ENCODE measurements at places on chromosomes 4 and X. TPM values are rescaled to one million over a fixed set of nuclear protein-coding genes. Genes with fewer than 3 reads are reported as not detected.

The HGFAC gene
- total RNA-seq: 2.4 TPM

The HPGD gene
- 14.6 TPM for total RNA-seq

The UGT8 gene
- total RNA-seq: 4.1 TPM

The MAGEA2 gene
- total RNA-seq: 3.5 TPM

The HHIP gene
- 0.46 TPM for total RNA-seq

The USP46 gene
- total RNA-seq: 32.4 TPM

GRCh38 chr4:6250235-6250983 lies 19.2 kb upstream of the WFS1 start:
- peak; percentile 60 for DNase-seq
- H3K4me3 ChIP-seq: no peak overlapping the region
- peaks cover 2% of the 10 kb centered on the region for H3K27me3 ChIP-seq
- no peaks in the 10 kb centered on the region for H3K36me3 ChIP-seq
- H3K4me1 ChIP-seq: peaks cover 3% of the 10 kb centered on the region
- H3K27ac ChIP-seq: no peak overlapping the region

DNA sequence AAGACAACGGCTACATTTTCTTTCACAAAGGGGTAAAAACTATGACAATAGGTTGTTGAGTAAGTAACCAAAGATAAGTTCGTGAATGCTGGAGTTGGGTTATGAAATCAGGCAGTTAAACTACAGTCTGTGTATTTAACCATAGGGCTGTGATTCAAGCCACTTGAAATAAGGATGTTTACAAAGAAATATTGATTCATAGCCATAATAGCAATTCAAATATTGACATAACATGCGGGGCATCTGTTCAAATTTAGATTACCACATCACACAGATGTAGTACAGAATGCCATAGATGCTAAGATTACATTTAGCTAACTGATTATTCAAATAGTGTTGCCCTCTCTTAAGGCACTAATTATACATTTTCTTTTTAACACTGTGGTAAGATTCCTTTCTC lies 364.1 kb downstream of the FSTL5 start:
- H3K4me1 ChIP-seq: no peaks in the 10 kb centered on the region
- no peaks in the 10 kb centered on the region for H3K27me3 ChIP-seq

GRCh38 chr4:158998624-158999023 lies 104.3 kb upstream of the RAPGEF2 start:
- H3K27ac ChIP-seq: no peak overlapping the region
- DNase-seq: no peak

DNA sequence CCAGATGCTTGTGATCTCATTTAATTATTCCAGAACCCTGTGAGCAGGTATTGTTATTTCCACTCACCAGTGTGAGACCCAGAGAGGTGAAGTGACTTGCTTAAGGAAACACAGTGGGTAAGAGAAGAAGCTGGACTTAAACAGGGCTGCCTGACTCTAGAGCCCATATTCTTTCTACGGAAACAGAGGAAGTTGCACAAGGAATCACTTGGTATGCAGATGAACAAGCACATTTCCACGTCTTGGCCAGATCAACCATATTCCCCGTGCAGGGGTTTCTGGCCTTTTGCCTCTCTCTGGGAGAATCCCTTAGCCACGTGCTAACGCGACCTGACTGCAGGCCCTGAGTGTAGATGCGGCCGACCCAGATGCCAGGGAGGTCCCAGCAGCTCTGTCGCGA lies 195.5 kb upstream of the ATP6AP2 start:
- no peak for DNase-seq
- H3K36me3 ChIP-seq: no peaks in the 10 kb centered on the region
- no peak overlapping the region for H3K4me3 ChIP-seq
- peaks cover 4% of the 10 kb centered on the region for H3K4me1 ChIP-seq

GRCh38 chr4:170849969-170850368 lies 760.2 kb upstream of the AADAT start:
- no peak overlapping the region for H3K27ac ChIP-seq
- no peaks in the 10 kb centered on the region for H3K36me3 ChIP-seq
- H3K27me3 ChIP-seq: no peaks in the 10 kb centered on the region
- no peak overlapping the region for H3K4me3 ChIP-seq
- DNase-seq: no peak

GRCh38 chr4:184994010-184994622 lies 24.2 kb upstream of the HELT start:
- DNase-seq: no peak
- H3K27me3 ChIP-seq: no peaks in the 10 kb centered on the region
- no peak overlapping the region for H3K4me3 ChIP-seq
- no peaks in the 10 kb centered on the region for H3K36me3 ChIP-seq

DNA sequence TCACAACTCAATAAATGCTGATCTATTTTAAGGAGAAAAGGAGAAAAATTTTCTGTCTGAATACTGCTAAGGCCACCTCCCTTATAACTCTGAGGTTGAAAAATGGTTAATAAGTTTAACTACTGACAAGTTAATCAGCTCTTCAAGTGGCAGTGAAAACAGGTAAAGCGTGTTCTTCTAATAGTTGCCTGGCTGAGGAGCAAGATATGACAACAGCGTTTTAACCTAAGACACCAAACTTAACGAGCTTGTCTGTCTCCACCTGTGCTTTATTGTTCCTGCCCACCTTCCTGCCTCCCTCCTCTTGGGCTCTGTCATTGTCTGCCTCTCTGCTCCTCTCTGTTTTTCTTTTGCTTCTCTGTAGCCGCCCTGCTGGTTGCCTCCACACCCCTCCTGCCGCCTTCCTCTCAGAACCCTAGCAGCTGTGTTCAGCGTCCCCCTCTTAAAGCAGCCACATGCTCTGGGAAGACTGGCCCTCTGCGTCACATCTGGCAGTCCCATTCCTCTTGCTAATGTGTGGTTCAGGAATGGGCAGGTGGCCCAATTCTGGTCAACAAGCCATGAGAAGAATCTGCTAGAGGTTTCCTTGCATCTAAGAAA lies 4.3 kb upstream of the TSPAN5 start:
- H3K27ac ChIP-seq: peak overlapping the region; percentile 72
- no peak for DNase-seq
- H3K36me3 ChIP-seq: peaks cover 2% of the 10 kb centered on the region
- H3K4me3 ChIP-seq: no peak overlapping the region
- peaks cover 30% of the 10 kb centered on the region for H3K4me1 ChIP-seq
- H3K27me3 ChIP-seq: peaks cover 13% of the 10 kb centered on the region

- no peaks in the 10 kb centered on the region for H3K27me3 ChIP-seq
- H3K36me3 ChIP-seq: no peaks in the 10 kb centered on the region
- no peak overlapping the region for H3K4me3 ChIP-seq
- no peak overlapping the region for H3K27ac ChIP-seq
- peaks cover 4% of the 10 kb centered on the region for H3K4me1 ChIP-seq
Observed at GRCh38 chr4:53055274-53055673, 193.2 kb downstream of the RASL11B start.

DNA sequence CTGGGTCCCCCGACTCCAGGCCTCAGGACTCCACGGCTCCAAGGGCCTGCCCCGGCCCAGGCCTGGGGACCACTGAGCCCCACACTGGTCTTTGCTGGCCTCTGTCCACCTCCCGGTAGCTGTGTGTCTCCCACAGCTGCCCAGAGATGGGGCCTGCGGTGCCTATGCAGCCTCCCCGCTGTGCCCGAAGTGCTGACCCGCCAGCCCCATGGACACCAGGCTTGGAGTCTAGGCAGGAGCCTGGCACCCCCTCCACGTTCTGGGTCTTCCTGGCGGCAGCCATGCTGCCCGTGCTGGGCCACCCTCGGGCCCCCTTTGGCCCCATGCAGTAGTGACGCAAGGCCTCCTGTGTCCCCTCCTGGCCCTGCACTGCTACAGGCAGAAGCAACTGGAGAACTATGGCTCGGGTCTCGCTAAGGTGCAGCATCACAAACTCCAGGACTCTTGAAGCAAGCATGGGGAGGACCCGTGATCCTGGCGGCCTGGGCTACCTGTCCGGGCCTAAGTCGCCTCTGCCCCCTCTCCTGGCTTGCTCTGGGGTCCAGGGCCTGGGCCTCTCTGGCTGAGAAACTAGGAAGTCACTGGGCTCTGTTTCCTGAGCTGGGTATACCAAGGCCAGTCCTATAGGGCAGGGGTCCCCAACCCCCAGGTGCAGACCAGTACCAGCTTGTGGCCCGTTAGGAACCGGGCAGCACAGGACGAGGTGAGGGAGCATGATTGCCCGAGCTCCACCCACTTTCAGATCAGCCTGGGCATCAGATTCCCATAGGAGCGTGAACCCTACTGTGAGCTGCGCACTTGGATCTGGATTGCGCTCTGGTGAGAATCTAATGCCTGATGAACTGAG lies 917 bp downstream of the MYL5 start:
- H3K27me3 ChIP-seq: peaks cover 20% of the 10 kb centered on the region
- peaks cover 14% of the 10 kb centered on the region for H3K36me3 ChIP-seq
- DNase-seq: peak; percentile 24
- no peak overlapping the region for H3K27ac ChIP-seq
- H3K4me1 ChIP-seq: peaks cover 7% of the 10 kb centered on the region
- H3K4me3 ChIP-seq: peak overlapping the region; percentile 81

GRCh38 chr4:106287353-106287969 lies 28.5 kb downstream of the TBCK start:
- H3K36me3 ChIP-seq: peaks cover 3% of the 10 kb centered on the region
- H3K27ac ChIP-seq: peak overlapping the region; percentile 94
- no peaks in the 10 kb centered on the region for H3K27me3 ChIP-seq
- no peak overlapping the region for H3K4me3 ChIP-seq

DNA sequence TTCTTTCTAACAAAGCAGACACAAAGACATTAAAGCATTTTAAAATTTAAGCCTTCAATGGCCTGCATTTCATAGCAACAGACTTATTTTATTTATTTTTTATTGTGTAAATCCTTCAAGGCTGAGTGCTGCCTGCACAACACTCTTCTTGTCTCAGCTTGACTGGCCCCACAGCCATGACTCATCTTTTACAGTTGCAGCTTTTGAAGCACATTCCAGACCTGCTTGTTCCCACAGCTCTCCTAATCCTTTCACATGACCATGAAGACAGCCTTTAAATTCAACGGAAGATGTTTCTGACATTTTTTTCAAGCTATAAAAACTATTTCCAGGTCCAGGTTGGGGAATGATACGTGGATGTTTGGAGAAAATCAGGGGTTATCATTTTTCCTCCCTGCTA lies 276.9 kb upstream of the TACR3 start:
- H3K36me3 ChIP-seq: no peaks in the 10 kb centered on the region
- H3K4me1 ChIP-seq: peaks cover 2% of the 10 kb centered on the region
- H3K4me3 ChIP-seq: no peak overlapping the region
- H3K27ac ChIP-seq: no peak overlapping the region

DNA sequence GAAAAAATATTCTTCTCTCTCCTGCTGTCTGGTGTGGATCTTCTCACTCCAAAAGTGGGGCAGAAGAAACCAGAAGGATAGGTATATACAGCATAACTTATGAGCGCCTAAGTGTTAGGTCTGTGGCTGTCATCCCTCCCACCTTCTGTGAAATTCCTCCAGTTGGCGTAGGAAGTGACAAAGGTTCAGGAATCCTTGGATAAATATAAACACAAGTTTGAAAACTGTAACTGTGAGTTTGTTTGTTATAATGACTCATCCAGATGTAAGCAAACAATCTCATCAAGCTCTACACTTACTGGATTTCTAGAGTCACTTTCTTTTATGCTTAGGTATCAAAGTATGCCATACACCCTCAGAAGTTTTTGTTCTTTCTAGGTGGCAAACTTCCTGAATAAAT lies 405.2 kb downstream of the FAT4 start:
- no peaks in the 10 kb centered on the region for H3K27me3 ChIP-seq
- no peak overlapping the region for H3K27ac ChIP-seq
- no peaks in the 10 kb centered on the region for H3K4me1 ChIP-seq

DNA sequence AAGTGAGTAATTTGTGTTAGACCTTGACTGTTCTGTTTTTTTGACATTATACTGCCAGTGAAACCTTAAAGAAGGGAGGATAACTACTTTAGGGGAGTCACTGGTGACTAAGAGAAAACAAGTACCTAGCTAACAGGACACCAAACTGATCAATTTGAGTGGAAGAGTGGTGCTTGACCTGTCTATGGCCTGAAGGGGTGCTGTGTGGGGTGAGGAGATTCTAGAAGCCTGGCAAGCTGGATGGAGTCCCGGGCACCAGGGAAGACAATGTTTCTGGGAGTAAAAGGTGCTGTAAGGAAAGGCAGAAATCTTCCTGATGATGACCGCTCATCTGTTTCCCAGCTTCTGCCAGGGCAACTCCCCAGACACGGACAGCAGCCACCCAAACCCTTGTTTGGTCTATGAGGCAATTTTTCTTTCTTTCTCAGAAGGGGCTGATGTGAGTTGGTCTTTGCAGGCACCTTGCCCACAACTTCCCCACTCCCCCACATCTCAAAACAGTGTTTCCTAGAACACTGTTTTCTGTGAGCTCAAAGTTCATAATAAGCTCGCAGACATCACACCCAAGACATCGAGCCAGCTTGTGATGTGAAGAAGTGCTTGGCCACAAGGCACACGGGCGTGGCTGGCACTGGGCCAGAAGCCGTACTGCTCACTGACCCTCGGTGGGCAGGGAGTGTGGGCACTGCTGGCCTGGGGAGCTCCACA lies 4.6 kb downstream of the TXK start:
- no peak overlapping the region for H3K4me3 ChIP-seq
- no peaks in the 10 kb centered on the region for H3K4me1 ChIP-seq
- DNase-seq: no peak
- H3K36me3 ChIP-seq: no peaks in the 10 kb centered on the region
- H3K27me3 ChIP-seq: no peaks in the 10 kb centered on the region
- no peak overlapping the region for H3K27ac ChIP-seq

DNA sequence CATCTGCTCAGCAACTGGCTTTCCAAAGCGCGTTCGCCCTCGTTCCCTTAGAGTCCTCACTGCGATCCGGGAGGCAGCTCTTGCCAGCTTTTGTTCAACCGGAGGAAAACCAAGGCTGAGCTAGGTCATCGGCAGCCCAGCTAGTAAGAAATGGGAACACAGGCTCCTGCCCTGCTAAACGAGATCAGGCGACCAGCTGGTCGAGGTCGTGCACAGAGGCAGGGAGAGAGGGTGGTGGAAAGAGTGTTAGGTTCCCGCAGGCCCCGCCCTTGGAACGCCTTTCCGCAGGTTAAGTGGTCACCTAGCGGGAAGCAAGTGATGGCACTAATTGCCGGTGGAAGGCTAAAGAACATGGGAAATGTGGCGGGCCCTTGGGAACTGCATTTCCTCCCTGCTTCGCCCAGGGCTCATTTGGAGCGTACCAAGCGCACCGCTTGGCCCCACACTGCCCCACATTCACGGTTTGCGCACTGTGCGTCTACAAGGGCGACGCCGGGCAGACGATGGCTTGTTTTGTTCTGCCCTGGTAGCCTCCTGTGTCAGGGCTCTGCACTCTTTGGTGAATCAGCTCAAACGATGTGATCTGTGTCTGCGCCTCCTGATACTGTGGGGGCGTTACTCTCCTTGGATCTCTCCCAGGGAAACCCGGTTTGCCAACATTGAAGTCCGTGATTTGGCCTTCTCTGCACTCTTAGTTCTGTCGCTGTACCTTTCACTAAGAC lies 7.2 kb upstream of the PRDM8 start:
- H3K27me3 ChIP-seq: peaks cover 54% of the 10 kb centered on the region
- peak; percentile 16 for DNase-seq
- H3K4me3 ChIP-seq: peak overlapping the region; percentile 12
- H3K27ac ChIP-seq: no peak overlapping the region
- H3K4me1 ChIP-seq: peaks cover 41% of the 10 kb centered on the region

GRCh38 chr4:82776925-82777542 lies 21.6 kb downstream of the SCD5 start:
- no peak overlapping the region for H3K27ac ChIP-seq
- DNase-seq: no peak
- no peak overlapping the region for H3K4me3 ChIP-seq
- H3K36me3 ChIP-seq: no peaks in the 10 kb centered on the region
- peaks cover 6% of the 10 kb centered on the region for H3K27me3 ChIP-seq
- H3K4me1 ChIP-seq: no peaks in the 10 kb centered on the region

All from endothelial cell (in vitro differentiated cells).